ENCODE measurements at places on chromosomes 5 and 9.
A peak's percentile ranks its signal among the peaks of the same experiment; 100 is the strongest.

DNA sequence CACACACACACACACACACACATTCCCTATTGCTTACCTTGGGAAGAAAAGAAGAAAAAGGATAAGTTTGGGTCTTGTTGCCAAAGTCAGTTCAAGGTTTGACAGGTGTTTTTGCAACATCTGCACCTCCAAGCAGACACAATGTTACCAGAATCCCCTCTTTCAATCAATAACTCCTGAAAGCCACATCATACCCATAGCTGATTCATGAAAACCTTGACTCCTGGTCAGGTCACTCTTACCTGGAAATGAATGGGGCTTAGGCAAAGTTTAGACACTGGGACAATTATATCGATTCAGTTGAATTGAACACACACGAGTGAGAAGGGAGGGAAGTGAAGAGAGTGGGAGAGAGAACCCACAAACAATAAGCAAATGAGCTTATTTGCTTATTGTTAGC is 27.0 kb downstream of the IL9 start:
- no peak for DNase-seq

GRCh38 chr5:112127861-112128260 is 291.2 kb downstream of the EPB41L4A start:
- peak; percentile 10 for DNase-seq

DNA sequence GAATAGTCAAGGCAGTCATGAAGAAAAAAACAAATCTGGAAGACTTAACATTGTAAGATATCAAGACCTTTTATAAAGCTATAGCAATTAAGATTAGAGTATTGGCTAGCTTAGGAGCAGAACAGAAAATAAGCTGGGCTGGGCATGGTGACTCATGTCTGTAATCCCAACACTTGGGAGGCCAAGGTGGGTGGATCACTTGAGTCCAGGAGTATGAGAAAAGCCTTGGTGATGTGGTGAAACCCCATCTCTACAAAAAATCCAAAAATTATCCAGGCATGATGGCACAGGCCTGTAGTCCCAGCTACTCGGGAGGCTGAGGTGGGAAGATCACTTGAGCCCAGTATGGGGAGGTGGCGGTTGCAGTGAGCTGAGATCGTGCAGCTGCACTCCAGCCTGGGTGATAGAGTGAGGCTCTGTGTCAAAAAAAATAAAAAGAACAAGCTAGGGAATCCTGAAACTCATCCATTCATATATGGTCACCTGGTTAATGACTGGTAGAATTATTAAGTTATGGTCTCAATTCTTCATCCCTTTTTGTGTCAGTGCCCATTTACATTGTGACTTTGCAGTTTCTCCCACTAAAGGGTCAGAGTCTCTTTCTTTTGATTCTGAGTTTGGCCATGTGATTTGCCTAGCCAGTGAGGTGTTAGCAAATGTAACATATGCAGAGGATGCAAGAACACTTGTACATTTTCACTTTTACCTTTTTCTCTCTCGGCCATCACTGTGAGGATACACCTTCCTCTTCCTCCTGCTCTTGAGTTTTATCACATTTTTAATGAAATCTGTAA is 144.6 kb upstream of the SGCD start:
- DNase-seq: no peak

- no peak for DNase-seq
These were observed 32.4 kb downstream of the C9 start for GRCh38 chr5:39331861-39332381.

GRCh38 chr9:91253488-91253887 is 108.2 kb downstream of the AUH start:
- no peak for DNase-seq

- no peak for DNase-seq
These were observed 86.3 kb upstream of the RPS23 start for GRCh38 chr5:82364497-82364896.

Data from NCI-H446 (cell line).